Amniotic stem cell (primary cell): ENCODE measurements at places on chromosomes 6 and 20.

DNA sequence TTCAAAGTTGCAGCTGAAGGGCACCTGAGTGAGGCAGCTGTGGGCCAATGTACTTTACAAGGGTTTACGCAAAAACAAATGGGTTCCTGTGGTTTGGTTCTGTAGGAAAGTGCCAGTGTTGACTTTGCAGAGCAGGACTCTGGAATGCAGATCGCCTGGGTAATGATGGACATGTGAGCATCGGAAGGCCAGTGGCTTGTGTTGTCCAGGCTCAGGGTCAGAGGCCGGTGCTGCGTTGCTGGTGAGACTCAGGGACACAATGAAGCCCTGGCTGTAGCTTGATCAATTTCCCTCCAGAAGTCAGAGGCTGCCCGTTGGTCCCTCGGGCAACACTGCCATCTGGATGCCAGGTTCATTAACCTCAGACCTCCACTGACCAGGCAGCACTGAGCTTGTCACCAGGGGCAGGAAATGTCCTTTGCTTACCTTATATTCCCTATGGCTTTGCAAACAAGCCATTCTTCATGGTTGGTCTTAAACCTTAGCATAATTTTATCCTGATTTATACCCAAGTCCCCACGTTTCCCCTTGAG lies 753.4 kb downstream of the QKI start:
- DNase-seq = no peak

DNA sequence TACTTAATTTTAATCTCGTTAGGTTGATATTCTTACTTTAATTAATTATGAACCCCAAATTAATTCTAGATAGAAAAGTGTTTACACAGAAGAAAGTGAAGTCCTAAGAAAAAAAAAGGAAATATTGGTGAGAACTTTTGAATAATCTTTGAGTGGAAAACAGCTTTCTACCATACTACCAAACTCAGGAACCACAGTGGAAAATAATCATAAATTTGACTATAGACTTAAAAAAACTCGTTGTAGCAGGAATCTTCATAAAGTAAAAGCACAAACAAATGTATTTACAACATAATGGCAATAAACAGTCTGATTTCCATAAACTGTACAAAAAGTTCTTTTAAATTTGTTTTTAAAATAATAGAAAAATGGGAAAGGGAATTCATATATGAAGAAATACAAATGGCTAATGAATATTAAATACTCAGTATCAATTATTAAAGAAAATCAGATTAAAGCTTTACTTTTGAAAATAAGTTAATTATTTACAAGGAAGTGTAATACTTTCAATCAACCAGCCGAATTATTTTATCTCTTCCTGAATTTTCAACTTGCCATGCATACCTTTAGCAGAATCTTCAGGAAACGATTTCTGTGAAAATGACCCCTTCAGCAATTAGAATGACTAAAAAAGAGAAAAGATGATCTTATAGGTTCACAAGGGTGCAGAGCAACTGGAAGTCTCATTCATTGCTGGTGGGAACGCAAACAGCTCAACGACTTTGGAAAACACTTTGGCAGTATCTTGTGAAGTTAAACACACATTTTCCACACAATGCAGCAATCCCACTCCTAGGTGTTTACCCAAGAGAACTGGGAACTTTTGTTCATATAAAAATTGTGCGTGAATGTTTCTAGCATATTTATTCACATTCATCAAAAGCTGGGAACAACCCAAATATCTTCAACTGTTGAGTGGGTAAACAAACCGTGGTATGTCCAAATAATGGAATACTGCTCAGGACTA lies 38.5 kb upstream of the BMP6 start:
- DNase-seq = no peak

- DNase-seq = peak; percentile 10
Observed at GRCh38 chr6:130900913-130901312, 73.7 kb downstream of the SMLR1 start.

- no peak for DNase-seq
Observed at GRCh38 chr20:14780508-14780907, 443.1 kb upstream of the FLRT3 start.
